Activated CD8-positive, alpha-beta memory T cell treated with anti-CD3 and anti-CD28 coated beads for 1 hour (primary cell): ENCODE measurements at places on chromosomes 11 and 22.

DNA sequence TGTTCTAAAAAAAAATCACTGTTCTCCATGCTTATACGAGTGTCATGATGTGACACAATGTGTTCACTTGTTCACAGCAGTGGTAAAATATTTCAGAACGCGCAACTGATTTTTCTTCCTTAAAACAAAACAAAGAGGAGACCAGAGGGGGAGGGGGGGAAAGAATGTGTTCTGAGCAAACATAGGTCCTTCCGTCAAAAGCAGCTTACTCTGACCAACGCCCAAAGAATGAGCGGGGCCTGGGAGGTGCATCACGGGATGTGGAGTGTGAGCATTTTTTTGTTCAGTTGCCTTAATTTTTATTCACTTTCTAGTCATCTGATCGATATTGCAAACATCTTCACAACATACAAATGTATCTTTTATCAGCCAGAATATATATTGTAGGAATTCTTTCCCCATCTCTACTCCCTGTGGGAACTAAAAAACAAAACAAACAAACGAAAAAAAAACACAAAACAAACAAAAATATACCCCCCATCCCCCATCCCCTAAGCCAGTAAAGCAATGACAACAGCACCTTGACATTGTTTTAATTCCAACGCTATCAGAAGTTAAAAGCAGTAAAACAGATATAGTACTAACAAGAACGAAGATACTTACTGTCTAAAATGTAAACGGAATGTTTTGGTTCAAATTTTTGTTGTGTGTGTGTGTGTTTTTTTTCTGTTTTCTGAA, 43.3 kb downstream of the BDNF start:
- no peak for DNase-seq

DNA sequence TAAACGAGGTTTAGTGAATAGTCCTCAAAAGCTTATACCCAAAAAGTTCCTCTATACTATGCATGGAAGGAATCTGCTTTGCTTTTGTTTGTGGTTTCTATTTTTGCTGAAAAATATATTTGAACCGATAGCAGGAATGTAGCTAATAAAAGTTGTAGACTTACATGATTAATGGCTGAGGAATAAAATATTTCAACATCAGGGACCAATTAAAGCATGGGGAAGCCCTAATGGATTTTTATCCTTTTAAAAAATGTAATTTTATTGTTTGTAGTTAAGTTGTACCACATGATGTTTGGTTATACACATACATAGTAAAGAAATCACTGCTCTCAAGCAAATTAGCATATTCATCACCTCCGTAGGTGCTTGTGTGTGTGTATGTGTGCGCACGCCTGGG, 295.3 kb upstream of the CNTN5 start:
- no peak for DNase-seq

GRCh38 chr11:114211444-114212121, 84.6 kb upstream of the NNMT start:
- DNase-seq, result no peak

- no peak for DNase-seq
These were observed 31.2 kb downstream of the APOL1 start for GRCh38 chr22:36284171-36284571.

DNA sequence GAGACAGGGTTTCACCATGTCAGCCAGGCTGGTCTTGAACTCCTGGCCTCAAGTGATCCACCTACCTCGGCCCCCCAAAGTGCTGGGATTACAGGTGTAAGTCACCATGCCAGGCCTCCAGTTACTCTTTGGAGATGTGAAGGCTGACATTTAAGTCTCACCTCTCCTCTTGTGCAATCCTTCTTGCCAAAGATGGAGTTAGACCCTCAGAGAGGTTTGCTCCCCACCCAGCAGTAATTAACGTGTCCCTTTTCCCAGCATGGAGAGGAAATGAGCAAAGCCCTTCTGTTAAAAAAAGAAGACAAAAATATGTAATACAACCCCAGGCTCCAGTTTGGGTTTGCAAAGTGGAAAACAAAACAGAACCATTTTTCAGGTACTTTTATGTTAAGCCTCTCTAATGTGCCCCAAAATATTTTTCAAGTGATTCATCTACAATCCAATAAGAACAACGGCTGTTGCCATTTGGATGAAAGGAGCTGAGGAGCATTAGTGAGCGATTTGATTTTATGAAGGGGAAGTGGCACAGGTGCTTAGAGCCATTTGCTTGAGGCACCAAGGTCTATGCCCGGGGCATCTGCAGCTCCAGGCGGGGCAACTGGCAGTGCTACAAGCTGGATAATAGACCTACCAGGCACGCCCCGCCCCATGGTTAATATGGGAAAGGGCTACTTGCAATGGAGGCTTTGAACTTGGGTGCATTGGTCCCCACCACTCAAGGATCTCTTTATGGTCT, 57.2 kb downstream of the GRIK4 start:
- no peak for DNase-seq

- no peak for DNase-seq
These were observed 751.2 kb downstream of the JRKL start for GRCh38 chr11:97140885-97141494.

DNA sequence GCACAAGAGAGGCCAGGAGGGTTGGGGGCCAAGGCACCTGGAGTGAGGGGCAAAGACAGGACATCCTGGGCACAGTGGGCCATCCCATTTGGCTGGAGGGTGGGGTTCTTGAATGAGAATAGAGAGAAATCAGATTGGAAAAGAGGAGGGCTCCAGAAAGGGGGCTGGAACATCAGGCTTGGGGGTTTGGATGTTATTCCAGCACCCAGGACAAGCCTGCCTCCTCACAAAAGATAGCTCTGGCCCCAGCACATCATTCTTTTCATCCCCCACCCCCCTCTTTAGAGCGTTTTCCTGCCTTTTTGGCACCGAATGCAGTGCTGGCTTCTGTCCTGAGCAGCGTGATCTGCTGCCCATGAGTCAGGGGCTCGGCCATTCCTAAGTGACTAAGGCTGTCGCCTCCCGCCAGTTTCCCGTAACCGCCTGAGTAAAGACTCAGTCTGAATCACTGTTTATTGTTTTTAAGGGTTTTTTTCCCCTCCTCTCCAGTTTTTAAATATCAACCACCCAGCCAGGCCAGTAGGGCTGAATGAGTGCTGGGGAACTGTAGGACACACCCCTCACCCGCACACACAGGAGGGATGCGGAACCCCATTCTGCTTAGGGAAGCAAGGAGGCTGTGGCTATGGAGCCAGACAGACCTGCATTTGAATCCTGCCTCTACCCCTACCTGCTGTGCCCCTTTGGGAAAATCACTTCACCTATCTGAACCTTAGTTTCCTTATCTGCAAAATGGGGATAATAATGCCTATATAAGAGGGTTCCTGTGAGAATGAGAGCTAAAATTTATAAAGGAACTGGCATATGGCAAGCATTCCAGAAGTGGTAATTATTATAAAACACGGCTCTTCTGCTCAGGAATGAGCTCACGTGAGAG, 32.4 kb upstream of the NAV2 start:
- no peak for DNase-seq

GRCh38 chr22:50148991-50149721, 21.4 kb upstream of the PANX2 start:
- DNase-seq, result peak; percentile 57

DNA sequence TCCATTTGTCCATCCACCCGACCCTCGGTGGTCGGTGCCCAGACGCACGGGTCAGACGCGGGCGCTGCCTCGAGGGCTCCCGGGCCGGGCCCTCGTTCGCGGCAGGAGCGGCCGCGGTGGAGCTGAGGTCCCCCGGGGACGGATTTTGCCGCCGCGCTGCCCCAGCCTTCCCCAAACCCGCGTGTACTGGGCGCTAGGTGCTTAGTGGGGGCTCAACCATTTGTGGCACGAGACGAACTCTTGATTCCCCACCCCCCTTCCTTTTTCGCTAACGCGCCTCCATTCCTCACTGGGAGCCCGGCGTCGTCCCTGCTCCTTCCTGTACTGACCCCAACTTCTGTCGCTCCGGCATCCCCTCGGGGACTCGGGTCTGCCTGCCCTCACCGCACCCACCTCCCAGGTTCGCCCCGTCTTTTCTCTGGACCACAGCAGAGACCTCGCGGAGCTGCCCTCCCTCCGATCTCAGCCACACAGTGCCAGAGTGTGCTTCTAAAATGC, 789 bp upstream of the CBX7 start:
- no peak for DNase-seq

DNA sequence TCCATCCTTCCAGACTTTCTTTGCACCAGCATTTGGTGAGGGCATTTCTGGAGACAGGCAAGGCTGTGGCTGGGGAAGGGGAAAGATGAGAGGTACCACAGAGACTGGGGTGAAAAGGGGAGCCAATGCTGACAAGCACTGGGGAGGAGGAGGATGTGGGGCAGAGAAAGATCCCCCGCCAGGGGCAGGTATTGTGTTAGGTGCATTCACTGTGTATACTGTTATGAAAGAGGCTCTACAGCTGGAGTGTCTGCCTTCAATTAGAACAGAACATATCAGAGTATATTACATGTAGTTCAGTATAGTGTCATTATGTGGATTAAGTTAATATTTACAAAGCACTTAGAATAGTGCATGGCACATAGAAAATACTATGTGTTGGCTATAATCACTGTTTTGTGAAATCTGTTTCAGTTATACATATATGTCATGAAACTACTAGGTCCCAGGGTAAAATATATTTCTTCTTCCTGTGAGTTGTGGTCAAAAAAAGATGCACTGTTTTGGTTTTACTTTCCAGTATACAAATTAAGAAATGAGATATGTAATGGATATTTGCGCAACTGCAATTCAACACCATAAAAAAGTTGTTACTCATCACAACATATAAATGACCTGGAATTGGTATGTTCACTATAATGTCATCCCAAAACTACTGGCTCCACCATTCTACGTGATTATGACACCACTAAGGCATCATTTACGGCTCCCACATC, 8.4 kb downstream of the MSANTD2 start:
- DNase-seq, result no peak

GRCh38 chr11:69617682-69618081, 23.3 kb upstream of the CCND1 start:
- DNase-seq, result no peak

- no peak for DNase-seq
These were observed 918.1 kb downstream of the METTL15 start for GRCh38 chr11:29026286-29026685.

- no peak for DNase-seq
These were observed 25.3 kb downstream of the PLEKHB1 start for GRCh38 chr11:73671701-73672100.

DNA sequence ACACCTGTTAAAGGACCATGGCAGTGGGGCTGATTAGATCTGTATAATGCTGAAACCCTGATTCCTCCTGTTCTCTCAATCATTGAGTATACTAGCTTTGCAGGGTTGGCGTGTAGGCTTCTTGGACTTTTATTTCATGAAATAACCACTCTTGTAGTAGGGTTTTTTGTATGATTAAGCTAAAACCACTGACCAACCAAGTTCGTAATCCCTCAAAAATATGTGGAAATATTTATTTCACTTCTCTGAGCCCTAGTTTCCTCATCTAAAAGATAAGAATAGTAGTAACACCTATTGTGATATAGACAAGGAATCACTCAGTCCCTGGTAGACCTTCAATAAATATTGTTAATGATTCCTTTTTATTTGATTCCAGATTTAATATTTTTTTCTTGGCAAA, 4.2 kb downstream of the API5 start:
- no peak for DNase-seq

DNA sequence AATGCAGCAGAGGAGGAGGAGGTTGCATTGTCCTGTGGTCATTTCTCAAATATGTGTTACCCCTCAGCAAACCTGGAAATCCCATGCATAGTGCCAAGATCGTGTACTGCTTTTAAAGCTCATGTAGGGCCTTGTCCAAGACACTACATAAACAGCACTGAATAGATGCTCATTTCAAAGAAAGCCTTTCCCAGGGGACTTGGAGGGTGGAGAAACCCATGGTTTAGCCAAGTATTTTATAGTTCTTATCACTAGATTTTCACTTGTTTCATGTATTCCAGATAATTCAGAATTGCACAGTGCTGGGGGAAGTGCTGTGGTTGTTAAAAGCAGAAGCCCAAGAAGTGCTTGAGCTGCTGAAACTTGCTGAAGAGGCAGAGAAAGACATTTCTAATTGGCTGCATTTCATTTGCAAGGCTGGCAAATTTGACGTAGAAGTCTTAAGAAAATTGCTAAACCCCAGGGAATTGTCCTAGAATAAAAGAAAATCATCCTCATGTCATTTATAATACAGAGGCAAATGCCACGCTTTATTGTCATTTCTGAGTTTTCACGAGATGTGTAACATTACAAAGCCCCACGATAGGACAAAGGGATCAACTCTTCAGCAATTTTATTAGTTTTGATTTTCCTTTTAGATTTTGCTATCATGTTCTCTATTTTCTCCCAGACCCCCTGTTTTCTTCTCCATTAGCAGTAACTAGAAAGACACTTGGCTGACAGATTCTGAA, 20.1 kb downstream of the CSRP3 start:
- no peak for DNase-seq

- no peak for DNase-seq
These were observed 46.9 kb downstream of the BRD1 start for GRCh38 chr22:49780698-49781288.

- no peak for DNase-seq
These were observed 4.8 kb upstream of the POU2F3 start for GRCh38 chr11:120235024-120235628.

DNA sequence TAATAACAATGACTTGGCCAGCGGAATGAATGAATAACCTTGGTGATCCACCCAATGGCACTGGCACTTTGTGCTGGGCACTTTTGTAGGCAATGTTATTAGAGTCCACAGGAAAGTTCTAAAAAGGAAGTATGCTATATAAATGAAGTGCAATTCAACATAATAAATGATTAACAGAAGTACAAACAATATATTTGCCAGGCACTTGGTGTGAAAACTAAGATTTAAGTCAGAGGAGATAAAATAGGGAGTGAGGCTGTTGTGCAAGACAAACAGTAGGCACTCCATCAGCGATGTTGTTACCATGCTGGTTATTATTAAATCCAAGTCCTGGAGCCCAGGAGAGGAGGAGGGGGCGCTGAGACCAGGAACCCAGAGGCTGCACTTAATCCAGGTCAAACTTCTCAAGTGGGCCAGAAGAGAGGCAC, 173.8 kb downstream of the LARGE1 start:
- DNase-seq, result no peak

GRCh38 chr22:22692707-22693530, 48.5 kb downstream of the GGTLC2 start:
- DNase-seq, result peak; percentile 15

DNA sequence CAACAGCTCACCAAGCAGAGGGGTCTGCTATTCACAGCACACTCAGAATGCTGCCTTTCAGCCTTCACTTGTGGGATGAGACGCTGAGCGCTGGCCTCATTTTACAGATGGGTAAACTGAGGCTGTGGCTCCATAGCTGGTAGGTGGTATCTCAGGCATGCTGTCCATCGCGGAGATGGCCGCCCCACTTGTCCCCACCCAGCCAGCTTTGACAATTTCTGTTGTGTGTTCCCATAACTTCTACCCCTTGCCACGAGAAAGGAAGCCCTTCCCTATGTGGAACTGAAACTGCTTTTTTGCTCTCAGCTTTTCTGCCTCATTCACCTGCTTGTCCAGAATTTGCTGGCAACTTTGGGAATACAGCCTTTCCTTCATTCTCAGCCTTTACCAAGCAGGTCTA, 36.1 kb upstream of the NNMT start:
- DNase-seq, result no peak

- no peak for DNase-seq
These were observed 6.4 kb upstream of the MGAT3 start for GRCh38 chr22:39450258-39450955.
